ENCODE measurements at places on chromosomes 5 and 9.

DNA sequence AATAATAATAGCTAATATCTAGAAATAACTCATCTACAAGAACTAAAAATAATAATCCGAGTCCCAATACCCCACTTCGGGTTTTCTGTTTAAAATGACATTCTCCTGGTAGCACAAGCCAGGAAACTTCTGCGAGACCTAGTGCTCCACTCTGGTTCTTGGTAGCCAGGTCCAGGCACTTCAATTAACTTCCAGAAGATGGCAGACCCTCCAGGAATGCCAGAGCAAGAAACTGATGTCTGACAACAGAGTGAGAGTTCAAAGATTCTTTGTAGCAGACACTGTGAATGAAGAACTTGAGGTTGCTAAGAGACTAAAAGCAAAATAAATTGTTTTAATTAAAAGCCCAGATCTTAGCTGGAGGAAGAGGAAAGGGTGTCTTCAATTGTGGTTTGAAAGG is 1963.3 kb upstream of the CDH9 start:
- no peak for DNase-seq

- no peak for DNase-seq
Observed at GRCh38 chr5:151742870-151743294, 15.5 kb downstream of the ATOX1 start.

DNA sequence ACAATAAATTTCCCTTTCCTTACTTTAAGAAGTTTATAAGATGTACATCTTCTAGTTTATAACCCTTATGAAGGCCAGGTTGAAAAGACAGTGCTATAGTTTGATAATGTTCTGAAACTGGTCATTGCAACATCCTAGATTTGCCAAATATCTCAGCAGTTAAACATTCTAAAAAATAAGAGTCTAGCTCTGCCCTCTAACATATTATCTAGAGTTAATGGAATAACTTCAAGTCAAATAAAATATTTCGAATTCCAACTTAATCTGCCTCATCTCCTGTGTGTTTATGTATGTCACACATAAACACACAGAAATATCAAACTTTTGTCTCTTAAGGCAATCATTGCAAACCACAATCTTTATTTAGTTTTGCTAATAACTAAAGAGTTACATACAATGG is 796.6 kb downstream of the TLE1 start:
- DNase-seq = no peak

DNA sequence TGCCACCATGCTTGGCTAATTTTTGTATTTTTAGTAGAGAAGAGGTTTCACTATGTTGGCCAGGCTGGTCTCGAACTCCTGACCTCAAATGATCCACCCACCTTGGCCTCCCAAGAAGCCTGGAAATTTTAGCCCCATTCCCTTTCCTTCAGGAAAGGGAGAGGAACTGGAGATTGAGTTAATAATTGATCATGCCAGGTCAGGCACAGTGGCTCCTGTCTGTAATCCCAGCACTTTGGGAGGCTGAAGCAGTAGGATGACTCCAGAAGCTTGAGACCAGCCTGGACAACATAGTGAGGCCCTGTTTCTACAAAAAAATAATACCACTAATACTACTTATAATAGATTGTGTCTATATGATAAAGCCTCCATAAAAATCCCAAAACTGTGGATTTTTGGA is 124.6 kb downstream of the UNC13B start:
- DNase-seq = no peak

- DNase-seq = no peak
Observed at GRCh38 chr5:79183011-79183410, 52.9 kb upstream of the JMY start.
